Stimulated activated CD4-positive, alpha-beta T cell treated with anti-CD3 and anti-CD28 coated beads, Interleukin-1b, Interleukin-23, amount 100 ng/mL, for 4 hours (primary cell): ENCODE measurements at places on chromosomes 7 and 10.

- no peak for DNase-seq
These were observed 12.6 kb downstream of the FAM53B start for GRCh38 chr10:124731551-124731950.

- DNase-seq = no peak
These were observed 488.8 kb upstream of the ZMIZ1 start for GRCh38 chr10:78579995-78580394.

DNA sequence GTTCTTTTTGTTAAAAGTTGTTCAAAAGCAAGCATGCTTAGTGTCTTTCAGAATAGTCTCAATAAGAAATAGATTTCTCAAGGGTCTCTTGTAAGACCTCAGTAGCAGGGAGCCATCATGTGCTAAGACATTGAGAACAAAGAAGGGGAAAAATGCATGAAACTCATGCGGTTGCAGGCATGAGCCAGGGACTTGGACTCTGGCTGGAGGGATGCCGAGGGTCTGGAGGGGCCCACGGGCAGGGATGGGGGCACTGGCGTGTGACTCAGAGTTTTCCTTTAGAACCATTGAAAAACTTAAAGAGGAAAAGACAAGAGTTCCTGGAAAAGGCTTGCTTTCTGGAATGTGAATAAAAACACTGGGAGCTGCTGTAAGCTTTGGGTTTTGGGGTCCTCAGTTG is 253.3 kb downstream of the CCDC3 start:
- no peak for DNase-seq

DNA sequence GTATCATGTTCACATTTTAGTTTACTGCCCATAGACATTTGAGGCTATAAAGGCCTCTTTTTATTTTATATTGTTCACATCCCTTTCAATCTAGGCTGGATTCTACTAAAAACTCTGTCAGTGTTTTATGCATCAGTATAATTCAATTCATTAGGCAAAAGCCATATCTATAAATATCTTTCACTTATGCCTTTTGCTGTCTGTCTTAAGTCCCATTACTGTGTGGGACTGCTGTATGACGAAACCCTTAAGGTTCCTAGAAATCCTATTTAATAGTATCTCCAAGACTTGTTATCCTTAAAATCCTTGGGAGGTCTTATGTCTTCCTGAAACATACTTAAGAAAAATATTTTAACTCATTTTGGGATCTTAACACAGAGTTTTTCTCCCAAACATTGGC is 139.2 kb downstream of the HGF start:
- no peak for DNase-seq

DNA sequence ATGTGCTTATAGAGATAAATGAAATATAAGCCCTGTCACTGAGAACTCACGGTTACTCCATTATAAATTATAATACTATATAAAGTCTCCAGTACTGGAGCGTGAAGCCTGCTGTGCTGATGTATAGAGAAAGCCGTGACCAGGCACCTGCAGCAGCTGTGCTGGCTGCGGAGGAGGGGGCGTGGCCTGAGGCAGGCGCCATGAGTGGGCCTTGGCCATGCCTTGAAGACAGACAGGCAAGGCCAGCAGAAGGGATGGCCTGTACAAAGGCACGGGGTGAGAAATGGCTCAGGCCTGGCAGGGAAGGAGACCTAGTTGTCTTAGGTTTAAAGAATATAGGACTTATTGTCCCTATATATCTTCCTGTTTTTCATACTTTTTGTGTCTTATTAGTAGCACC is 218.5 kb upstream of the STK17A start:
- DNase-seq = no peak

GRCh38 chr10:10138685-10139084 is 879.0 kb upstream of the CELF2 start:
- no peak for DNase-seq

DNA sequence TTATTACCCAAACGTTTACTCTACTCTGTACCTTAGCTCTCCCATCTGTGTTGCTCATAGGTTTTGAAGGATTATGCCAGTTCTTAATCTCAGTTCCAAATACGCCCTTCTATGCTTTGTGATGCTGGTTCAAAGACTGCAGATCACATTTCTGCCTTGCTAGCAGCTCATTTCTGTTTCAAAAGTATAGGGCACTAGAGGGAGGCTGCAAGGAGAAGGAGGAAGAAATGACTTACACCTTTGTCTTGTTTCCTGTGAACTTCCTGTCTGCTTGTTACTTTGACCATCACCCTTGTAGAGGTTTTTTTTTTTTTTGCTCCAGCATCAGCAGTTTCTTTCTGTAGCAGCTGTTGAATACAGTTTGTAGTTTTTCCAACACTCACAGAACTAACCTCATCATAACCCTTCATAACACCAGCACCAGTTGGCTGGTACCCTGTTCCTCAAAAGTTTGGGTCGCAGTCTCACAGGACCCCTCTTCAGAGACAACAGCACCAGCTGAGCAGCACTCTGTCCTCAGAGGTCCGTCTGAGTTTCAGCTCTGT is 16.5 kb downstream of the SLK start:
- no peak for DNase-seq

- no peak for DNase-seq
These were observed 594.4 kb upstream of the VSTM2A start for GRCh38 chr7:53947732-53948131.

DNA sequence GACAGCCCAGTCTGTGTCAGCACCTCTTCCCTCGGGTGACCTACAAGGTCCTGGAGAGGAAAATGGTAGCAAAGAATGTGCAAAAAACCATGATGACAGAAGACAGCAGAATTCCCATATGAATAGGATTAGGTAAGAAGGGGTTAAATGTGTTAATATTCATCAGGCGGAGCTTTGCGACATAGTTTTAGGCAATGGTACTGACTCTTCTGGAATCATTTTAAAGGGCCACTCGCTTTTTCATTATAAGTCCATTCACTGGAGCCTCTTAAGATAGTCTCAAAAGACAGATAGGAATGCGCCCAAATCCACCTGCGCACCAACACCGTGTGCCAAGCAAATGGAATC is 38.2 kb downstream of the DLG5 start:
- DNase-seq = no peak

- no peak for DNase-seq
These were observed 851.5 kb upstream of the COBL start for GRCh38 chr7:52168085-52168484.

DNA sequence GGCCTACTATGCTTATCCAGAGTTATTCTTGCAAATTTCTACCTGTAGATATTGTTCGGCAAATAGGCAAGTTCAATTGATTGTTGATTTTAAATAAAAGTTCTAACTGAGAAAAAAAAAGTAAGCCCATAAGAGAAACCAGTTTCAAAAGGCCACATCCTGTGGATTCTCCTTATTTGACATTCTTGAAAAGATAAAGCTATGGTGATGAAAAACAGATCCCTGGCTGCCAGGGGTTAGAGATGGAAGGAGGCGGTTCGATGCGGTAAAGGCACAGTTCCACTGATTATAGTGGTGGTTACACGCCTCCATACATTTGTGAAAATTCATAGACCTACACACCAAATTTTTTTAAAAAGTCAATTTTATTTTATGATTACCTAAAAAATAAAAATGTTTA is 347.8 kb downstream of the KCNMA1 start:
- no peak for DNase-seq

DNA sequence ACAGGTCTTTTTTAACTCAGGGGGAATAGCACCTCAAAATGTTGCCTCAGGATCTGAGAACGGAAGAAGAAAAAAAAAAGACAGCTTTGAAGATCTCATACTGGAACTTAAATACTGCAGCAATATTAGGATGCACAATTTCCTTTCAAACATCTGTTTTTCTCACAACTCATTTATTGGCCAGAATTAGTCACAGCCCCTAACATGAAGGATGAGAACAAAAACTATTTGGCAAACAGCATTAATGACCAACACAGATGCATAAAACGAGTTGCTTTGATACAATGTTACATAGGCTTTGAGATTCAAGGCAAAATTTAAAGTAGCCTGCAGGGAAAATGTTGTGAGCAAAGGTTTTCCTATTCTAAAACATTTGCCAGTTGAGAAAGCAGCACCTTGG is 36.5 kb downstream of the JMJD1C start:
- no peak for DNase-seq

DNA sequence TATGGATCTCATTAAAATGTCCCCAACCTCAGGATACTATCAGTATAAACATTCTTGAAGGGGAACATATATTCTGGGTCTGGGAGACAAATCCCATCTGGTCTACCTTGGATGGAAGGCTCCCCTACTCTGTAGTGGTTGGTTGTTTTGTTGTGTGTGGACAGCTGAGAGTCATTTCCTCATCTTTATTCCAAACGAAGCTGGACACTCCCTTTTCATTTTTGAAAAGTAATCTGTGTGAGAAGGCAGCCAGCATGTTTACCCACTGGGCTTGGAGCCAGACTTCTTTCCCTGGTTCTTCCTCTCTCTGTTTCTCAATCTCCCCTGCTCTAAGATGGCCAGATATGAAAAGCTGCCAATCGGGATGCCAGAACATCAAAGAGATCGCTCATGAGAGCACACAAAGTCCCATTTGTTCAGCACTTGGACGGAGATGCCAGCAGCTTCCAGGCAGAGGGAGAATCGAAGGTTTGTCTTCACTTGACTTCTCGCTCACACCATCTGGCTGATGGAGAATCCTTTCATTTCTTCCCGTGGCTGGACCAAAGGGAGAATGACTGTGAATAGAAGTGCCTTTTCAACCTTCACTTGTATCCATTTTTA is 108.1 kb upstream of the AGR3 start:
- DNase-seq = no peak

DNA sequence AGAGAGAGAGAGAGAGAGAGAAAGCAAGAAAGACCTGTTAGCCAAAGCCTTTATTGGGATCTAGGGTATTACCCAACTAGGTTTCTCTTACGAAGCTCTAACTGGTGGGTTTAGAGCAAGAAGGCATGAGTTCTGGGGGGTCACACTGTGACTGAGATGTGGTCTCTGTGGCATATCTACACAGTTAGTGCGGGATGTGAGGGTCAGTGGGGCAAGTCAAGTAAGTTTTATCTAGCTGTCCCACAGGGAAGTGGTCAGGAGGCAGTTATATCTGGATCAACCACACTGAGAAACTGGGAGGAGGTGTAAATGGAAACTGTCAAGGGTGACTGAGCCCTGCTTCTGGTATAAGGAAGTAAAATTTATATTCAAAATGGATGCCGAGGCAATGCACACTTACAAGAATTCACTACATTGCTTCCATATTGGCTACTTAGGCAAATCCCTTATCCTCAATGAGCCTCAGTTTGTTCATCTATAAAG is 331.6 kb upstream of the HPS1 start:
- DNase-seq = no peak

DNA sequence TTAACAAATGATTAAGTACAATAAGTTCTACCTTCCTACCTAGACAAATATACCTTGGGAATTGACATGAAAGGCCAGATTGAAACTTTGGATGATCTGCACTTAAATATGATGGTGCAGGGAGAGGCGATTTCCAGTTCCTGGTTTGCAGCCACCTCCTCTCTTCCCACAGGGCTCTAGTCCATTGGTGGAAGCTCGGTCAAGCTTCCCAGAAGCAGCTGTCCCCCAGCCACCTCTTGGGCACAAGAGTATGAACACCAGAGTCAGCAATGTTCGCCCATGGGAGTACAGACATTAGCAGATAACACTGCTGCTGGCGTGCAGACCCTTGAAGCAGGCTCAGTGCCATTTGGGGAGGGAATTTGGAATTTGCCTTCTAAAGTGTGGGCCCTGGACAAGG is 1.5 kb upstream of the CPVL start:
- no peak for DNase-seq

GRCh38 chr7:107002529-107002998 is 41.9 kb upstream of the PRKAR2B start:
- no peak for DNase-seq

GRCh38 chr7:106053109-106053508 is 59.0 kb downstream of the SYPL1 start:
- DNase-seq = no peak

DNA sequence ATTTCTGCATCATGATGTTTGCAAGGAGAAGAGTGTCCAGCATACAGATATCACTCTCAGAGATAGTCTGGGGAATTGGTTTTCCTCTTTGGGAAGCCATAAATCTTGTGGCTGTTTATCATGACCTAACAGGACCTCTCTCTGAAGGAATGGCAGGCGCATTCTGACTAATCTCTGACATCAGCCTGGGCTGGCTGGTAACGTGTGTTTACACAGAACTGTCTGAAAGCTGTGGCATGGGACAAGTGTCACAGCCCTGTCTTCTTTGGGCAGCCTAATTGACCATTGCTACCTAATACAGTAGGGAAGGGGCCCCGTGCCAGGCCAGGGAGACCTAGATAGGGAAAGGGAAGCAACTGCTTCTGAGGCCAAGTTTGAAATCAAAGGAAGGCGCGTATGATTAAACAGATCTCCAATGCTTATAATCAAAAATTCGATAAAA is 73.9 kb upstream of the CABCOCO1 start:
- DNase-seq = no peak

GRCh38 chr7:127885222-127885772 is 145.9 kb downstream of the LRRC4 start:
- no peak for DNase-seq

DNA sequence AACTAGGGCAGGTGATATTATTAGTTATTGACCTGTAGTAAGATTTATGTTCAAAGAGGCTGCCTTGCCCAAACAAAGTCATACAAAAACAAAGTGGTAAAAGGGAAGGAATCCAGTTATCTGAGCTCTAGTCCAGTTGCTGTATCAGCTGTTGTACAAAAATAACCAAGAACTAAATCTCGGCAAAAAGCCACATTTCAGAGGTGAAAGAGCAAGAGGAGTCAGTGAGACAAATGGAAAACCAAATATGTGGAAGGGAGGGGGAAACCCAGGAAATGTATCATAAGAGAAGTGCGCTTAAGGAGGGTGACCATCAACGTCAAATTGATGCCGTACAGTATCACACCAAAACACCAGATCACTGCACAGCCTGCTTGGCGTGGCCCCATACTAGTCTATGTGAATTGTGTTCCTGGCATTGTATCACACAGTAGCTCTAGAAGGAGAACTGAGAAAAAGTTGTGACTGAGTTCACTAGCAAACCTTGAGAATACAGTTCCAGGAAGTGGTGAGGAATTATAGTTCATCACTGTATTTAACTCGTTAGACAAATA is 6.4 kb downstream of the AGBL3 start:
- no peak for DNase-seq

- no peak for DNase-seq
These were observed 360.8 kb downstream of the CRPPA start for GRCh38 chr7:16060502-16060901.

DNA sequence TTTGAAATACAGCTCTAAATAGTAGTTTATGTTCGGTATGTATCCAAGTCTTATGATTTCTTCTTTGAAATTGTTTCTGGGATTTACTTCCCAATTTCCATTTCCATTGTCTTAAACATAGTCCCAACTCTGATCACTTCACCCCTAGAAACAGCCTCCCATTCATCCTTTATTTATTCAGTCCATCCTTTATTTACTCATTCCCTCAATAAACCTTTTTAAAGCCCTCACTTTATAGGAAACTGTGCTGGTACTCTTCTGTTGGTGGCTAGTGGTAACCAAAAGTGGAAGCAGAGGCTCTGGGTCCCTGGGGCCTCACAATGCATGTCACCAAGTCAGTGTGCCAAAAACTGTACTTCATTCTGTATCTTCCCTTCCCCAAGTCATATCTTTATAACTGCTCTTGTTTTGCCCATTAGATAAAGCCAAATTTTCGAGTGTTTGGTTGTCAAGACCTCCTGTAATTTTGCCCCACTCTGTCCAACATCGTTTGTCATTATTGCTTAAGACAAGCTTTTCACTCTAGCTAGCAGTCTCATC is 3.9 kb upstream of the EPC1 start:
- DNase-seq = no peak

GRCh38 chr10:2130705-2131305 is 393.5 kb upstream of the ADARB2 start:
- DNase-seq = no peak

GRCh38 chr10:97185326-97186058 is at the start of gene SLIT1:
Gene SLIT1 (minus strand): TSS chr10:97185959. CDS start chr10:97185674, 285 bp downstream.
- no peak for DNase-seq

- no peak for DNase-seq
These were observed 37.9 kb downstream of the ADAM12 start for GRCh38 chr10:126350216-126350992.
